Muscle of leg (tissue), 16 donors: ENCODE measurements at places on chromosomes 5 and 9. TPM values are rescaled to one million over a fixed set of nuclear protein-coding genes. Genes with fewer than 3 reads are reported as not detected.

DNA sequence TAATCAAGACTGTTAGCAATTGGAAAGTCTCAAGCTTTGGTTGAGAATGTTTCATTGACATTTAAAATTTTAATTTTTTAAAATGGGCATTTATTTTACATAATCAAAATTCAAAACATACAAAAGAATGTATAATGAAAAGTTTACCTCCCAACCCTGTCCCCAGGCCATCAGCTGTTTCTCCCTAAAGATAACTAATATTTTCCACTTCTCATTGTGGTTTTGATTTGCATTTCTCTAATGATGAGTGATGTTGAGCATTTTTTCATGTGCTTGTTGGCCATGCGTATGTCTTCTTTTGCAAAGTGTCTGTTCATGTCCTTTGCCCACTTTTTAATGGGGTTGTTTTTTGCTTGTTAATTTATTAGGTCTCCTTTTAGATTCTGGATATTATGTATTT is 11.4 kb upstream of the MACIR start:
- H3K27ac ChIP-seq = no peak overlapping the region
- DNase-seq = no peak
- H3K27me3 ChIP-seq = no peaks in the 10 kb centered on the region
- no peaks in the 10 kb centered on the region for H3K36me3 ChIP-seq
- H3K4me1 ChIP-seq = no peaks in the 10 kb centered on the region

GRCh38 chr5:131460867-131461572 is 174.0 kb downstream of the RAPGEF6 start:
- H3K4me3 ChIP-seq = no peak overlapping the region
- DNase-seq = no peak
- H3K4me1 ChIP-seq = no peaks in the 10 kb centered on the region
- H3K27me3 ChIP-seq = no peaks in the 10 kb centered on the region
- H3K36me3 ChIP-seq = peaks cover 3% of the 10 kb centered on the region
- H3K27ac ChIP-seq = no peak overlapping the region

DNA sequence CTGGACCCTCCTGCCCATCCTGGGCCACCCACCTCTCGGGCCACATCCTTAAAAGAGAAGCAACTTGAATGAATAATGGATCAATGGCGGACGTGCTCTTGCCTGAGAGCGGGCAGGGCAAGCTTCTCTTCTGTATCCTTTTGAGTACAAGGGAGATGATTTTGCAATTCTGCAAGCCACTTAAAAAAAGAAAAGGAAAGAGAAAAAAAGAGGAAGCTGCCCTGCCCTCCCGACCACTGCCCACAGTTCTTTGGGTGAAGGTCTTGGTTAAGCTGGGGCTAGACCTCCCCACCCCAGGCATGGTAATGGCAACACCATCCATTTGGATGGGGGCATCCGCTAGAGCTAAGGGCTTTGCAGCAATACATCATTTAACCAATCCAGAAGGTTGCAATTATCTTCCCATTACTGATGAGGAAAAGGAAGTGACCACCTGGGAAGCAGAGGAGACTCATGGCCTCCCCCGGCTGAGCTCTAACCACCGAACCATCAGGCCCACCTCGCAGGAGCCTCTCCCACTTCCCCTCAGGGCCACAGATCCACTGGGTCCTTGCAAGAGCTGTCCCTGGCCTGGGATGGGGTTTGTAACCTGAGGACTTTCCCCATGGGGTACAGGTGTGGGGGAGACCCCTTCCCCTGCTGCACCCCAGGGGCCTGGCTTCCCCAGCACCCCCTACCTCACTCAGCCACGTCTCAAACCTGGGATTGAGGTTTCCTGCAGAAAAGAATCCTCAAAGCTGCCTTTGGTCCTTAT is 27.8 kb upstream of the LAMC3 start:
- H3K4me1 ChIP-seq = no peaks in the 10 kb centered on the region
- no peak overlapping the region for H3K27ac ChIP-seq
- no peak for DNase-seq
- no peak overlapping the region for H3K4me3 ChIP-seq
- H3K27me3 ChIP-seq = peaks cover 21% of the 10 kb centered on the region

DNA sequence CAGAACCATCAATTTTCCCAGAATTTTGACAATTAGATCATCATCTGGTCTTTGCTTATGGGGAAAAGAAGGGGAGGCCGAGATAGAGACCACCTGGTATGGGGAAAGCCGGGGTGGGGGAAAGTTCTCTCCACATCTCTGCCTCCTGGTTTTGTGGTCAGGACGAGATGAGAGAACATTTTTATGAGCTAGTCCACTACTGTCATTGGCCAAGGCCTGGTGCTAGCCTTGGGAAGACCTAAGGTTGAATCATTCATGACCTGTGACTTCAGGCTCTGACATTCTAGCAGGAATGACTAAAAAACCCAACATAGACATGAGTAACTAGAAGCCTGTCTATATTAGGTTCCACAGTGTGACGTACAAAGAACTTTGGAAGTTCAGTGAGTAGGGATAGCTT is 135.2 kb downstream of the PTTG1 start:
- H3K27ac ChIP-seq = no peak overlapping the region
- peaks cover 3% of the 10 kb centered on the region for H3K4me1 ChIP-seq
- H3K4me3 ChIP-seq = no peak overlapping the region
- DNase-seq = no peak
- no peaks in the 10 kb centered on the region for H3K27me3 ChIP-seq

DNA sequence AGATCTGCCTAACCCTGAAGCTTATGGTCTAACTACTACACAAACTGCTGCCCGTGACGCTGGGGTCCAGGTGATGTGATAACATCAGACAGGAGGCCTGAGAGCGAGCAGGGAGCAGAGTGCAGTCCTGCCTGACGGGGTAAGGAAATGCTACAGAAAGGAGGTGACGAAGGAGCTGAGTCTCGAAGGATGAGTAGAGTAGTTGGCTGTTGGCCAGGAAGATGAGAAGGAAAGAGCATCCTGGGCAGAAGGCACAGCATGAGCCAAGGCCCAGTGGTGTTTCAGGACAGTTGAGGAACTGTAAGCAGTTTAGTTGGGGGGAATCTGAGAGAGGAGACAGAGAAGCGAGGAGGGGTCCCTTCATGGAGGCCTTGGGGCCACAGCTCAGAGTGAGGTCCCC is 136.0 kb upstream of the TBC1D2 start:
- H3K27ac ChIP-seq = no peak overlapping the region
- H3K36me3 ChIP-seq = no peaks in the 10 kb centered on the region
- no peak overlapping the region for H3K4me3 ChIP-seq
- H3K4me1 ChIP-seq = no peaks in the 10 kb centered on the region

DNA sequence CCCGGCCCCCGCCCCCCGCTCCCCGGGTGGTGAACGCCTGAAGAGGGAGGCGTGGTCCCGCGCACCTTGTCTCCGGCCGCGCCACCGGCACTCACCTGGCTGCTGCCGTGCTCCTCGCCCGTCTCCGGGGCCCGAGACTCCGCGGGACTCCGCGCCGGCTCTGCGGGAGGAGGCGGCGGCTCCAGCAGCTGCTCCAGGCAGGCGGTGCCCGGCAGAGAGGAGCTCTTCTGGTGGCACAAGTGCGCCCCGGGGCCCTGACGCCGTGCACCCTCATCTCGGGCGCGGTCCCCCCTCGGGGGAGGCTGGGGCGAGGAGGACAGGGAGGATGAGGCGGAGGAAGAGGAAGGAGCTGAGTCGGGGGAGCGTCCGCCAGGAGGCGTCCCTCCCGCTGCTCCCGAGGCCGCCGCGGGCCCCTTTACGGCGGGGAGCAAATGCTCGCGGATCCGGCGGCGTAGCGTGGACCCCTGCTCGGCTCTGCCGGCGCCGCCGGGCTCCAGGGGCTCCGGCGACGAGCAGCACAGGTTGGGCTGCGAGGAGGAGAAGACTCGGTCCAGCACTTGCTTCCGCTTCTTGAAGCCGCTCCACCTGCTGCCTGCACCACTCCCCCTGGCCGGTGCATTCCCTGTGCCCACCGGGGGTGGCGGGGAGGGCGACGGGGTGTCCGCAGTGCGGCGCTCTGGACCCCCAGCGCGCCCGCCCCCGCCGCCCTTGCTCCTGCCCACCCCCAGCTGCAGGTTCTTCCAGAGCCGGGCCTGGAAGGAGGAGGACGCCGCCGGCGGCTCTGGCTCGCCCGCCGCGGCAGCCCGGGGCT is 928 bp downstream of the MCTP1 start:
- peak overlapping the region; percentile 57 for H3K4me3 ChIP-seq
- peaks cover 38% of the 10 kb centered on the region for H3K27me3 ChIP-seq
- no peak overlapping the region for H3K27ac ChIP-seq

GRCh38 chr9:107847978-107848964 is 358.7 kb upstream of the KLF4 start:
- no peaks in the 10 kb centered on the region for H3K4me1 ChIP-seq
- DNase-seq = peak; percentile 42
- no peak overlapping the region for H3K27ac ChIP-seq
- no peak overlapping the region for H3K4me3 ChIP-seq
- no peaks in the 10 kb centered on the region for H3K27me3 ChIP-seq
- H3K36me3 ChIP-seq = no peaks in the 10 kb centered on the region

GRCh38 chr9:69140123-69140735 is 33.8 kb upstream of the TJP2 start:
- no peak for DNase-seq
- H3K27me3 ChIP-seq = no peaks in the 10 kb centered on the region
- no peak overlapping the region for H3K27ac ChIP-seq
- no peaks in the 10 kb centered on the region for H3K4me1 ChIP-seq

GRCh38 chr5:129459777-129460671 is at the start of gene ADAMTS19:
Gene ADAMTS19 (plus strand): TSS chr5:129460298. CDS start chr5:129460392, 94 bp downstream.
- no peaks in the 10 kb centered on the region for H3K36me3 ChIP-seq
- peak within 1 kb of the TSS; percentile 77 for H3K4me3 ChIP-seq
- peaks cover 15% of the 10 kb centered on the region for H3K4me1 ChIP-seq
- H3K27ac ChIP-seq = peak within 1 kb of the TSS; percentile 91
- DNase-seq = peak; percentile 82

DNA sequence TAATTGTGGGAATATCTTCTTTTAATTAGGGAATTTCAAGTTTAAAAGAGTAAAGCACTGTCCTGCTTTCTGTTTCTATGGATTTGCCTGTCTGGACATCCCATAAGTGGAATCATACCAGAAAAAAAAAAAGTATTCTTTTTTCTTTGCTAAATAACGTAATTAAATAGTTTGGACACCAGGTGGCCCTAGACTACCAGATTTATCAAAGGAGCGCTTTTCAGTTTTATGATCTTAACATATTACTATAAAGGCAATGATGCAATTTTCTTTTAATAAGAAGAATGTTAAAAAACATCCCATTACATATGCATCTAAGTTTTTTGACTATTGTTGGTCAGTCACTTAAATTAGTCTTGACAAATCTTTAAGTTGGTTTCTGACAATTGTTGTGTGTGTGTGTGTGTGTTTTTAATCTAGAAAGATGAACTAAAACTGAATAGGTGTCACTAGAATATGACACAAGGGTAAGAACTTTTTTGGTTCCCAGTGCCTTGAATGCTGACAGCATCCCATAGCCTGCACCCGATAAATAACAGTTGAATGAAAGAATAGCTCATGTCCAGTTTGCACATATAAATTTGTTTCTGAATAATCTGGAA is 49.5 kb downstream of the C5orf22 start:
- no peaks in the 10 kb centered on the region for H3K36me3 ChIP-seq
- no peaks in the 10 kb centered on the region for H3K27me3 ChIP-seq
- H3K27ac ChIP-seq = no peak overlapping the region
- DNase-seq = peak; percentile 73

DNA sequence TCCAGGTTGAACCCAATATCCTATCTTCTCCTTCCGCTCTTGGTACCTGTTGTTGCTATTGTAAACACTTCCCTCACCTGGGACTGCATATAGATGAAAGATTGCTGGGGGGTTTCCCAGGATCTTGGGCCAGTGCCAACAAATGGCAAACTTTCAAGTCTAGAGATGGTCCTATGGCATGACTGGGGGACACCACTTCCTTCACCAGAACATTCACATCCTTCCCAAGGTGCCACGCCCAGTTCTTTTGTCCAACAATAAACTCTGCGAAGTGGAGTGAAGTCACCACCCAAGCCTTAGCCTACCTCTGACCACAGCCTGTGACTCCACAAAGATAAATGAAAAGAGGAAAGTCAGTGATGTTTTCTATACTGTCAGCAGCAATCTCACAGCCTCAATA is 34.4 kb downstream of the DOCK8 start:
- no peak overlapping the region for H3K4me3 ChIP-seq
- DNase-seq = no peak
- H3K4me1 ChIP-seq = no peaks in the 10 kb centered on the region
- H3K27me3 ChIP-seq = no peaks in the 10 kb centered on the region

DNA sequence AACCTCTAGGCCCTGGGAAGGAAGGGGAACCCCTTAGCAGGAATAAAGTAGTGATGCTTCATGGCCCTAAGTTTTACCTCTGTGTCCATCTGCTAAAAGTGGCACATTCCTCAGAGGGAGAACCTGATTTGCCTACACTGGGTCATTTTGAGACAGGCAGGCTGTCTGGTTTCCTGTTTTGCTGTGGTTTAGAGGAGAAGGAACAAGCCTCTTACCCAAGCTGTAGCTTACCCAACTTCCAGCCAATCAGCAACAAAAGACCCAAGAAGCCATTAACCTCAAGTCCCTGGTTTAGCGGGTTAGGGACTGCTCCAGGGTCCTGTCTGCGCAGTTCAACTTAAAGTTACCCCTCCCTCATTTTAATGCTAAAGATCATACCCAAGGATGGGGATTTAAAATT is 411.0 kb downstream of the MAT2B start:
- no peaks in the 10 kb centered on the region for H3K36me3 ChIP-seq
- peaks cover 4% of the 10 kb centered on the region for H3K4me1 ChIP-seq
- no peak overlapping the region for H3K27ac ChIP-seq
- no peaks in the 10 kb centered on the region for H3K27me3 ChIP-seq
- peak; percentile 26 for DNase-seq
- H3K4me3 ChIP-seq = no peak overlapping the region

- DNase-seq = no peak
- no peaks in the 10 kb centered on the region for H3K4me1 ChIP-seq
- no peak overlapping the region for H3K4me3 ChIP-seq
- no peak overlapping the region for H3K27ac ChIP-seq
- H3K27me3 ChIP-seq = no peaks in the 10 kb centered on the region
Measured at GRCh38 chr9:115862021-115862420, 291.6 kb upstream of the PAPPA start.

- no peaks in the 10 kb centered on the region for H3K36me3 ChIP-seq
- no peaks in the 10 kb centered on the region for H3K27me3 ChIP-seq
- H3K27ac ChIP-seq = no peak overlapping the region
- no peak overlapping the region for H3K4me3 ChIP-seq
- peaks cover 25% of the 10 kb centered on the region for H3K4me1 ChIP-seq
Measured at GRCh38 chr9:87564111-87564510, 66.4 kb downstream of the DAPK1 start.

- no peaks in the 10 kb centered on the region for H3K27me3 ChIP-seq
- H3K36me3 ChIP-seq = peaks cover 49% of the 10 kb centered on the region
- DNase-seq = no peak
- peak overlapping the region; percentile 17 for H3K27ac ChIP-seq
- H3K4me3 ChIP-seq = peak overlapping the region; percentile 98
- H3K4me1 ChIP-seq = peaks cover 15% of the 10 kb centered on the region
Measured at GRCh38 chr5:58455480-58455879, 4.4 kb downstream of the PLK2 start.

DNA sequence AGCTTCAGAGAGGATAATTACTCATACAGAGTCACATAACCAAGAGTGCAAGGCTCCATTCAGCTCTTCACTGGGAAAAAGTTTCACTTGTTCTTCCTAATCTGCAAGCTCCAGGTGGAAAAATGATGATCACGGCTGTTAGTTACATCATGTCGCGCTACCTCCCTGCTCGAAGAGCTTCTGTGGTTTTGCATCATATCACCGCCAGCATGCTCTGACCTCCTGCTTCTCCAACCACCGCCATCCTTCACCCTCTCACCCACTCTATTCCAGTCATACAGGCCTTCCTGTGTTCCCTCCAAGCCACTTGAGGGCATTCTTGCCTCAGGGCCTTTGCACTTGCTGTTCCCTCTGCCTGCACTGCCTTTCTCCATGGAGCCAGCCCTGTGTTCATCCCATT is 47.1 kb downstream of the COL27A1 start:
- H3K4me3 ChIP-seq = no peak overlapping the region
- DNase-seq = no peak
- H3K36me3 ChIP-seq = peaks cover 26% of the 10 kb centered on the region
- H3K4me1 ChIP-seq = peaks cover 31% of the 10 kb centered on the region

Gene EPB41L4A
- 7.4 TPM for total RNA-seq

Gene SPTAN1
- total RNA-seq = 227 TPM
